Uterine smooth muscle cell (primary cell): ENCODE measurements at places on chromosomes 3 and 15. TPM values are rescaled to one million over a fixed set of nuclear protein-coding genes. Genes with fewer than 3 reads are reported as not detected.

CCR9 gene
- not detected in 2 replicates for total RNA-seq

GHSR gene
- 0.12 TPM in 1 of 2 replicates, not detected in the other for total RNA-seq

P2RY1 gene
- 0.75 and 1.1 TPM in 2 replicates for total RNA-seq

SUSD5 gene
- total RNA-seq = 2.3 and 4.1 TPM in 2 replicates

KIF9 gene
- total RNA-seq = 3.2 TPM in 2 replicates

PPARG gene
- 35.6 and 49.2 TPM in 2 replicates for total RNA-seq

RARRES1 gene
- 26.2 and 30.5 TPM in 2 replicates for total RNA-seq

CHRFAM7A gene
- total RNA-seq = 1.00 and 1.4 TPM in 2 replicates

SNTN gene
- total RNA-seq = not detected in 2 replicates

ISLR gene
- 30.2 and 39.7 TPM in 2 replicates for total RNA-seq

TPRG1 gene
- 0.87 and 1.8 TPM in 2 replicates for total RNA-seq

MTHFS gene
- 11.5 and 11.8 TPM in 2 replicates for total RNA-seq

CELF6 gene
- total RNA-seq = 0.11 and 0.37 TPM in 2 replicates

RBPMS2 gene
- under 0.01 TPM in 2 replicates for total RNA-seq

GOLGA6A gene
- total RNA-seq = under 0.01 TPM in 1 of 2 replicates, not detected in the other

RAD54L2 gene
- 14.9 and 17.5 TPM in 2 replicates for total RNA-seq

IL17RB gene
- total RNA-seq = 0.11 and 0.12 TPM in 2 replicates

ARF4 gene
- total RNA-seq = 156 and 200 TPM in 2 replicates

OR5K2 gene
- not detected in 2 replicates for total RNA-seq

STRA6 gene
- total RNA-seq = 3.9 and 4.5 TPM in 2 replicates

ACTC1 gene
- total RNA-seq = not detected in 2 replicates

GASK1A gene
- 2.2 and 3.9 TPM in 2 replicates for total RNA-seq

STIMATE gene
- total RNA-seq = 13.4 and 23.9 TPM in 2 replicates

IL17RD gene
- 6.5 and 11.6 TPM in 2 replicates for total RNA-seq

LMAN1L gene
- 0.11 TPM in 1 of 2 replicates, not detected in the other for total RNA-seq

IQCF5 gene
- not detected in 2 replicates for total RNA-seq
